Choroid plexus epithelial cell (primary cell): ENCODE measurements at places on chromosomes 7 and 10.

- DNase-seq: no peak
Observed at GRCh38 chr10:7301006-7301778, 109.6 kb downstream of the SFMBT2 start.

DNA sequence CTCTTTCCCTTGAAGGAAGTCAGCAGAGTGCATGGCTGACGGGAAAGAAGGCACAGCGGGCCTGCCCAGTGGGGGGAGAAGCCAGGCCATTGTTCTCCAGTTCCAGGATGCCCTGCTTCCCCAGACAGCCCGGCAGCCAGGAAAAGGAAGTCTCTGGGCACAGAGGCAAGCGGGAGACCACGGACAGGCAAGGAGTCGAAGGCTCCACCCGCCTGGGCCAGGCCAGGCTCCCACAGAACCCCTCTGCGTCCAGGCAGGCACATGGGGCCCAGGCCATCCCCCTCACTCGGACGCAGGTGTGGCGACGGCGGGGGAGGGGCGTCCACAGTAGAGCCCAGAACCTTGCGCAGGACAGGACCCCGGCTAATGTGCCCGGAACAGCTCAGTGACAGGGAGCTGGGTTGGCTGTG lies 8.7 kb downstream of the GPR146 start:
- DNase-seq: no peak

DNA sequence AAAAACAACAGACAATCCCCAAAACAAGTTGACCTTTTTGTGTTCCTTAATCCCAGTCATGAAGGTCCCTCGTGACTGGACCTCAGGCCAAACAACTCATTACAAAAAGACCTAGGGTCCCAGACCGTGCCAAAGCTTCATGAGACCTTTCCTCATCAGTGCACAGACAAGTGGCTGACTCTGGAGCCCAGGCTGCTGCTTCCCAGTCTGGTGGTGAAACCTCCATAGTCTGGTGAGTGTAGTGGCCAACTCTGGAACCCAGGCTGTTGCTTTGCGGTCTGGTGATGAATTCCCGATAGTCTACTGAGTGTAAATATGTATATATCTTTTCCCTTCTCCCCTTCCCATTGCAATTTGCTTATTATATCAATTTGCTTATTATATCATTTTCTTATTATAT lies 22.1 kb upstream of the SLC18A3 start:
- DNase-seq: no peak

- no peak for DNase-seq
Observed at GRCh38 chr7:21642422-21642821, 99.6 kb downstream of the DNAH11 start.

GRCh38 chr10:100183481-100183880 lies 2.3 kb downstream of the ERLIN1 start:
- peak; percentile 46 for DNase-seq
